ENCODE measurements at places on chromosomes 12 and 14. TPM values are rescaled to one million over a fixed set of nuclear protein-coding genes. Genes with fewer than 3 reads are reported as not detected.

DNA sequence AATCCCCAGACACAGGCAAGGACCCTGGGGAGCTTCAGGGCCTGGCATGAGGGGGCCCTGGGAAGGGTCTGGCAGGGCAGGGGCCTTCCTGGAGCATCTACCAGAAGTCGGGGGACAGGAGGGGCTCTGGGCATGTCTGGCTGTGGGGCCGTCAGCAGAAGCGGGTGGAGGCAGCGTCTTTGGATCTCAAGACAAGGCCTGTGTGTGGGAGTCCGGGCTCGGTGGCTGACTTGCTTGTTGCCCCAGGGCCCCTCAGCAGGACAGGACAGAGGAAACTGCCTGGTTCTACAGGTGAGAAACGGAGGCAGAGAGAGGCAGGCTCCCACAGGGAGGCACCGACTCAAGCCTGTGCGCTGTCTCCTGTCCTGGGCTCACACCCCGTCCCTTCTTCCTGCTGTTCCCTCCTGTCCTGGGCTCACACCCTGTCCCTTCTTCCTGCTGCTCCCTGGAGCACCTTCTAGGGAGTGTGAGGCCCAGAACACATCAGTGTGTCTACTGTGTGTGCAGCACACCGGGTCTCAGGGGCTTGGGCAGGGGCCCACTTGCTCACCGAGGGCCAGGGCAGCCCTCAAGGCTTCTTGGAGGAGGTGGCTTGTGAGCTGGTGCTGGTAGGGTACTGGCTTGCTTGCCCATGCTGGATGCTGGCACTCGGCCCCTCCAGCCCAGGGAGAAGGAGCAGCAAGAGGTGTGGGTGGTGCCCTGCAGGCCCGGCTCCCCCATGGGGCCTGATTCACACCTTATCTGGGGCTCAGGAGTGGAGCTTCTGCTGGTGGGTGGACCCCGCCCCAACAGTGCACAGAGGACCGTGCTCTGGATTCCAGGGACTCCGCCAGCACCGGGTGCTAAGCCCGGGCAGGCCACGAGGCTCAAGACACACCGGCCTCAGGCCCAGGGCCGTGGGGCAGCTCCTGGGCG lies 14.9 kb downstream of the ASPG start:
- no peak for DNase-seq

- no peak for DNase-seq
Measured at GRCh38 chr12:131909752-131910219, 15.4 kb downstream of the ULK1 start.

DNA sequence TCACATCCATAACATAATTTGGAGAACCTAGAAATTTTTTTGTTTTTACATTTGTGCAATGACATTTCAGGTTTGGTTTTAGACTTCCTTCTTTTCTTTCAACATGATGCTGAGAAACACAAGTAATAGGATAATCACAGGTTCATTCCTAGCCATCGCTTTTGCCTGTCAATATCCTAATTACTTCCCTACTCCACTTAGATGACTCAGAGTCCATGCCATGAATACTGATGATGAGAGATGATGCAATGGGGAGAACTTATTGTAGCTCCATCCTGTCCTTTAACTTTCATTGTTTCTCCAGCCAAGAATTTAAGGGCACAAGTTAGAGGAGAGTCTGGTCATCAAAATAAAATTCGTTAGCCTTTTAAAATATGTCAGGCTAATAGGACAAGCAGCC lies 101.3 kb downstream of the PTPRO start:
- DNase-seq = no peak

INSM2 gene
- not detected for total RNA-seq

GDF3 gene
- total RNA-seq = 34.4 TPM

All from WTC11 (cell line).